ENCODE measurements at places on chromosomes 7 and 10.
A peak's percentile ranks its signal among the peaks of the same experiment; 100 is the strongest.

- H3K36me3 ChIP-seq = no peaks in the 10 kb centered on the region
- H3K4me3 ChIP-seq = no peak overlapping the region
- no peak overlapping the region for H3K27ac ChIP-seq
- H3K4me1 ChIP-seq = no peaks in the 10 kb centered on the region
- H3K27me3 ChIP-seq = no peaks in the 10 kb centered on the region
Measured at GRCh38 chr7:54116956-54117355, 425.2 kb upstream of the VSTM2A start.

DNA sequence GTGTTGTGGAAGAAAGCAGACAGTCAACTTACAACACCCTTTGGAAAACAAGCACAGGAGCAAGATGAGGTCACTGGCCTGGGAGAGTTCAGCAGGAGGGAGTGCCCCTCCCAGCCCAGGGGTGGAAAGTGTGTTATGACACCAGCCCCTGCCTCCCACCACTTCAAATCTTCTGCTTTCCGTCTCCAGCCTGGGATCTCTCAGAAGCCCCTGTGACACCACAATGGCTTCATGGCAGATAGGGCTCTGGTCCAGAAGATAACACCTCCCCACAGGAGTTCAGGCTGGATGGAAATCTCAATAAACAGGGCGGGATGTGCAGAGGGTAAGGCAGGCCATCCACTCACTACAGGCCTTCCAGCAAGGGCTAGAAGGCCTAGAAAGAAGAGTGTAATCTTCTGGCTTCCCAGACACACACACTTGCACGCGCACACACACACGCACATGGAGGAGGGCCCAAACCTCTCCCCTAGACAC is 48.7 kb upstream of the ZMIZ1 start:
- peaks cover 10% of the 10 kb centered on the region for H3K4me1 ChIP-seq
- DNase-seq = no peak
- H3K36me3 ChIP-seq = no peaks in the 10 kb centered on the region
- no peak overlapping the region for H3K4me3 ChIP-seq
- H3K27me3 ChIP-seq = peaks cover 4% of the 10 kb centered on the region

DNA sequence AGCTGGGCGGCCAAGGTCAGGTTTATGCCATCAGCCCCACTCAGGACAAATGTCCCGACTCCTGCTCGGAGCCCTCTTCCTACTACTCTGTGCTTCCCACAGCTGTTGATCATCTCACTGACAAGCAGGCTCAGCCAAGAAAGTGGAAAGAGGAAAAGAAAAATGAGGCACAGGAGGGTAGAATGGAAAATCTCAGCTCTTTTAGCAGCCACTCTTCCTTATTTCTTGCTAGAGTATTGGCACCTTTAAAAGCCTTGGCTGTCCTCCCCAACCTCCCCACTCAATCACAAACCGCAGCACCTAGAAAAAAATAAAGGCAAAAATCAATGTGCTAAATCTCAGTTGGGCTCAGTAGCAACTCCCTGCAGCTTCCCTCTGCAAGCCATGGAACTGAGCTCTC is 35.3 kb upstream of the AGK start:
- H3K4me3 ChIP-seq = no peak overlapping the region
- peaks cover 28% of the 10 kb centered on the region for H3K27me3 ChIP-seq
- DNase-seq = no peak
- H3K36me3 ChIP-seq = peaks cover 2% of the 10 kb centered on the region

DNA sequence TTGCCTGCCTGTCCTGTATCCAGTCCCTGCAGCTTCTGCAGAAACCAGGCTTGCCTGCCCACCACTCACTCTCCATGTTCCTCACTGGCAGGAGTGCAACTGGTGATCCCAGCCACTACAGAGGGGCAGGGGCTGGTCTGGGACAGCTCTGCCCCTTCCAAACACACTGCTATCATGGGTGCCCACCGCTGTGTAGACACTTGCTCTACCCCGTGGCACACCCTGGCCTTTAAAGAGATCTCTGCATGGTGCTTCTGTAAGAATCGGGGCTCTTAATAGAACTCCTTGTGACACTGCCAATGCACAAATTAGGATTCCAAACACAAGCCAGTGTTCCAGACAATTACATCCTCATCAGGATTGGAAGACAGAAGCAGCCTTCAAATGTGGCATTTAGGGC is 41.7 kb downstream of the C10orf90 start:
- no peak for DNase-seq
- no peaks in the 10 kb centered on the region for H3K36me3 ChIP-seq

DNA sequence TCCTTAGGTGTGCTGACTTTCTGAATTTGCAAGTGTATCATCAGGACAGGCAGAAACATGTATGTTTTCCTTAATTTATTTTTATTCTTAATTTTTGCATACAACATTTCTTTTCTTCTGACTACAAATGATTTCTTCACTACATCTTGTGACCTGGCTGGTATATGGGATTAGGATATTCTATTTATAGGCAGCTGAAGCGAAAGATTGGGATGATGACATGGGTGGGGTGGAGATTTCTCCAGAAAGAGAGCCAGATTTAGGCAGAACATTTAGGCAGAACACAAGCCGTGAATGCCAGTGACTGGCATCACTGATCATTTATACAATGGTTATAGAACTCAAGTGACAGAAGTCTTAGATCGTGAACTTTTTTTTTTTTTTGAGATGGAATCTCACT is 256.7 kb downstream of the KLF6 start:
- peaks cover 5% of the 10 kb centered on the region for H3K4me1 ChIP-seq
- no peak for DNase-seq
- H3K4me3 ChIP-seq = no peak overlapping the region

GRCh38 chr7:155454183-155455112 is 3.5 kb upstream of the EN2 start:
- peak overlapping the region; percentile 10 for H3K4me3 ChIP-seq
- H3K36me3 ChIP-seq = no peaks in the 10 kb centered on the region

- H3K36me3 ChIP-seq = no peaks in the 10 kb centered on the region
- no peaks in the 10 kb centered on the region for H3K27me3 ChIP-seq
- peaks cover 4% of the 10 kb centered on the region for H3K4me1 ChIP-seq
Measured at GRCh38 chr7:46229409-46229808, 308.3 kb upstream of the IGFBP3 start.

DNA sequence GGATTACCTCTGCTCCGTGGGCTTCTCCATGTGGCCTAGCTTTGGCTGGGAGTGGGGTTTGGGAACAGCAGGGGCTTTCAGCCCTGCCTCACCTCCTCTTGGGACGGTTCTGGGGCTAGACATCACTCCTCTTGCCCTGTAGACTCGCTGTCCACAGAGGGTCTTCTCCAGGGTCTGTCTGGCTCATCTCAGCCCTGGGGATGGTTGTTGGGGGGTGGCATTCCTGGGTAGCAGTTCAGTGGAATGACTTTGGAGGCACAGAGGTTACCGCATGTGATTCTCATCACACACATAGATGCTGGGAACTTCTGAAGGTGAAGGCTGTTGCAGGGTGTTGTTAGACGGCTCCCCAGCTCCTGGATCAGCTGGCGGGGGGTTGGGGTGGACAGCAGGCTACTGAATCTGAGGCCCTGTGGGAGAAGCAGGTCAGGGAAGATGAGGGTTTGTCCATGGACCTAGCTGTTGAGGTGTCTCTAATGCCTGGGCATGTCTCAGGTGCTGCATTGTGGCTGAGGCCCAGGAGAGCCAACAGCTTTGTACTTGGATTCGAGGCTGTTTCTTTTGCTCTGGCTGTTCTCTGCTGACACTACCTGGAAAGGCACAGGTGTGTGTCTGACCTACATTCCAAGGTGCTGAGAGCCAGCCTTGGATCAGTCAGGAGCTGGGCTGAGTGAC is 23.8 kb downstream of the RAMP3 start:
- peaks cover 11% of the 10 kb centered on the region for H3K27me3 ChIP-seq
- no peak overlapping the region for H3K4me3 ChIP-seq
- H3K36me3 ChIP-seq = no peaks in the 10 kb centered on the region
- H3K4me1 ChIP-seq = no peaks in the 10 kb centered on the region
- no peak overlapping the region for H3K27ac ChIP-seq
